Fibroblast of mammary gland (primary cell): ENCODE measurements at places on chromosomes 4 and X.

GRCh38 chrX:83658731-83659130, 150.6 kb downstream of the POU3F4 start:
- DNase-seq, result no peak

DNA sequence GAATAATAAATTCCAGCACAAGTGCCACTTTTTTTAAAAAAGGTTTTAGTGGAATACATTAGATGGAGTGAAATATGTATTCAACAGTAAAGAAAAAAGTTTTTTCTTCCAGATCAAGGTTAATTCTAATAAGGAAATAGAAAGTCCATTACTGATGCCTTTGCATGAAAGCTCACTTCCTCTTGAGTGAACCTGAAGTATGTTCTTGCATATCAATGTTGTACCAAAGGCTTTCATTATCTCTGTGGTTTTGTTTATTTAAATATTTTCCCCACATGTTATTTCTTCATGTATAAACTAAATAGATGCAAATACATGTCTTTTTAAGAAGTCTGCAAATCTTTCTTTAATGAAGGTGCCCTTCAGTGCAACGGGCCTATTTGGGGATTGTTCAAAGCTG, 307.9 kb downstream of the C4orf33 start:
- no peak for DNase-seq

DNA sequence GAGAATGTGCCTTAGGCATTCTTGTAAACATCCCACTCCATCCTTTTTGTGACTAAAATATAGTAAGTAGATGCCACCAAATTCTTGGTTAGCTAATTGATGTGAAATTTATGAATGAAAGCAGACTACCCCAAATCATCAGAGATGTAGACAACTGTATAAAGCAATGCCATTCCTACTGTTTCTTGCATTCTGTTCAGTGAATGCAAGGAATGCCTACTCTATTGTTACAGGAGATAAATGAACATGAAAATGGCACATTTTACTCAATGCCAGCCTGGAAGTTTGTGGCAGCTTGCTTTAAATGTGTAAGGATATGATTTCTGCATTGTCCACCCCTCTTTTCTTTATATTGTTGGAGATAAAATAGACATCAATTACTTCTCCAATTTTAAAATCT, 317.9 kb downstream of the LDB2 start:
- DNase-seq, result no peak

GRCh38 chr4:1055721-1056590, 44.5 kb downstream of the FGFRL1 start:
- peak; percentile 51 for DNase-seq

GRCh38 chr4:39846120-39846519, 131.6 kb downstream of the PDS5A start:
- DNase-seq, result peak; percentile 53

- peak; percentile 42 for DNase-seq
Measured at GRCh38 chrX:151153086-151153485, 23.3 kb upstream of the GPR50 start.

DNA sequence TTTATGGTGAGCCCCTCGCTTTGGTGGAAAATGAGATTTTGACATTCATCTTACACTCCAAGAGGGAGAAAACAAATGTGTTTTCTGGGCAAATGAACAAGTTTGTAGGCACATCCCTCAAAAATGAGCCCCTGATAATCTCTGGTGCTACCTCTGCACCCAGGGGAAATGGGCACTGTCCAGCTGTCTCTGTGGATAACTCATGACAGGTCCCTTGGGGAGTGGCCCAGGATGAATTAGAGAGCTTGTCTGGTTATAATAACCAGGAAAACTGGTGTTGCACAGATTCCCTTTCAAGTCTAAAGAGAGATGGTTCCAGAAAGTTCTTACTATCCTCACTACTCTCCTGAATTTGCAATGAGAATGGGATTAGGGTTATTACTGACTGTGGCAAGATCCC, 7.5 kb downstream of the RASL11B start:
- DNase-seq, result no peak

DNA sequence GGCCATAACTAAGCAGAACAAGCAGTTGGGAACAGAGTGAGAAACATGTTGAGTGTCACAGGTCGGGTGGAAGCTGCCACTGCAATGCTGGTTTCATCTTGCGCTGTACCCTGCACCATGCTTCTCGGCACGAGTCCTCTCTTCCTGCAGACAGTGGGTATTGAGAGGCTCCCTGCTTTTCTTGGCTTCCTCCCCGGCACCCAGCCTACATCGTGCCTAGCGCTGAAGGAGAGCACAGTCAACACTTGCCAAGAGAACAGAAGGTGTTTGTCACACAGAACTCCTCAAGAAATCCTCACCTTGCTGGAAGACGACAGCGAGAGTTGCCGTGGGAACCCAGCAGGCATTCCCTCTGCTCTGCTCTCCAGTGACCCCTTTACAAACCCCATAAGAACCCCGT, 53.6 kb downstream of the EVC2 start:
- no peak for DNase-seq

- no peak for DNase-seq
Measured at GRCh38 chrX:134931550-134931949, 59.2 kb upstream of the SMIM10 start.

- no peak for DNase-seq
Measured at GRCh38 chr4:6123976-6124375, 76.4 kb downstream of the JAKMIP1 start.

DNA sequence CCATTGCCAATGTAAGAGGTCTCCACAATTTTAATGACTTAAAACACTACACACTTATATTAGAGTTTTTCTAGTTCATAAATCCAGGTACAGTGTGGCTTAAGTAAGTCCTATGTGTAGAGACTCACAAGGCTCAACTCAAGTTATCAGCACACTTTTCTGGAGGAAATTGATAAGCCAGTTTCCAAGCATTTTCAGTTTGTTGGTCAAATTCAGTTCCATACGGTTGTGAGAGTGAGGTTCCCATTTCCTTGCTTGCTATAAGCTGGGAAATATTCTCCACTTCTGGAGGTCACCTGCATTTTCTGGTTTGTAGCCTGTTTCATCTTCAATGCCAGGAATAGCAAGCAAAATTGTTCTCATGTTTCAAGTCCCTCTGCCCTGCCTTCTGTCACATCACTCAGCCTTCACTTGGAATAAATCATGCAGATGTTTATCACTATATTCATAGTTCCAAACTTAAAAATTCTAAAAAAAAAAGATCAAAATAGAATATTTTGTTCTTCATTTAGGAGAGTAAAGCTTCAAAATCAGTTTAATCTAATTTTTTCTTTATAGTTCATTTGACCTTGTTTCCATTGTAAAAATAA, 1137.5 kb upstream of the INTU start:
- no peak for DNase-seq

DNA sequence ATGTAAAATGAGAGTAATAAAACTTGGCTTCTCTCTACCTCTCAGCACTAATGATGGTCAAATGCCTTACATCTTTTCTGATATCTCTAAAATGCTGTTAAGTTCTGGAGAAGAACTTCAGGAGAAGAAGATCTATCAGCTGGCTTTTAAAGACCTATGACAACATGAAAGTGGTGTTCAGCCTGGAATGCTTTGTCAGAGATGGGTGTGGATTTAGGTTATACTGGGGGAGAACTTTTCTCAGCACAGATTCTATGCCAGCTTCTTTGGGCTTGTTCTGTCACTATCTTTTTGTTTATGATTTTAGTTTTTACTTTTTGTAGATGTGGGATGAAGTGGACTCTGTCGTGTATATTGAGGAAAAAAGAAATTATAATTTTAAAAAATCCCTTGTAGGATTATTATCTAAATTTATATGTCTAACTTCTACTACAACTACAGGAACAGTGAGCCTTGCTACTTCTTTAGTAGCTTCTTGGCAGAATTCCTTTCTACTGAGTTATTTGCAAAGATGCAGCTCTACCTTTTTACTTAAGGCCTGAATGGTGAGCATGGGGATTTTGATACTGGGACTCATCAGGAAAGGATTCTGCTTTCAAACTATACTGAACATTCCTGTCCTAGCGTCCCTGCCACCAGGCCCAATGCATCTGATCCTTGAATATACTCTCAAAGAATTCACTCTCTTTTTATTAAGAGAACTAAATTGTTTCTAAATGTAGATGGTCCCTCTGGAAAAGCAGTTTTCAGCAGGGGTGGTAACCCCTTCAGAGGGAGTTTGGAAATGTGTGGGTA, 19.6 kb downstream of the CYP2U1 start:
- no peak for DNase-seq

DNA sequence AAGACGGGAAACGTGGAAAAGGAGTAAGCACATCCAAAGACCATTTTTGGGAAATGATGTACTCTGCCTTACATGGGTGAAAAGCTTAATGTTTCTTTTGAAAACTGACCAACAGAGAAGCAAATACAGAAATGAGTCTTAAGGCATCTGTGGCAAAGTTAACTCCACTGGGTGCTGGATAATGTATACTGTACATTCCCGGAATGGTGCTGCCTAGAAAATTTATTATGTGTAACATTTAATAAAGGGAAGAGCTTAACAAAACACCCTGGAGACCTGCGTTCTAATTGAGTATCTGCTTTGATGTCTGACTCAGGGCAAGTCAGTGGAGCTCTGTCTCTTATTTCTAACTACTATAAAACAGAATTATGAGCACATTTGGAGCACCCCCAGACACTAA, 230.2 kb downstream of the MID1 start:
- DNase-seq, result no peak

- DNase-seq, result no peak
Measured at GRCh38 chr4:133186845-133187244, 37.8 kb downstream of the PCDH10 start.

DNA sequence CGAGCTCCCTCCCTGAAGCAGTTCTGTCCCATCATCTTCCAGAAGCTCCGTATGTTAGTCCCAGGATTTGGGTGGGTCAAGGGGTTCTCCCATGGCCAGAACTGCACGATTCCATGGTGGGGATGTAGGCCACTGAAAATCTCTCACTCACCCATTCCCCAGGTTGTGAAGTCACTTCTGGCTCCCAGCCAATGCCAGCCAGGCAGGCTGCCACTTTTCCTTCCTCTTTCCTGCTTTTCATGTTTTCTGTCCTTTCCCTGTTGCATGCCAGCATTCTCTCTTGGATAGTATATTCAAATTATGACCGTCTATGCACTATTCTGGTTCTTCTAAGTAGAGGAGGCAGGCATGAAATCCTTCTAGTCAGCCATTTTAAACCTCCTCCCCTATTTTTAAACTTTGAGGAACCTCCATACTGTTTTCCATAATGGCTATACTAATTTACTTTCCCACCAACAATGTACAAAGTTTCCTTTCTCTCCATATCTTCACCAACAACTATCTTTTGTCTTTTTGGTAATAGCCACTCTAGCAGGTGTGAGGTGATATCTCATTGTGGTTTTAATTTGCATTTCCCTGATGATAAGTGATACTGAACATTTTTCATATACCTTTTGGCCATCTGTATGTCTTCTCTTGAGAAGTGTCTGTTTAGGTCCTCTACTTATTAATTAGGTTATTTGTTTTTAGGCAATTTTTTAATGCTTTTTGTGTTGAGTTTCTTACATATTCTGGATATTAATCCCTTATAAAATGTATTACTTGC, 182.1 kb upstream of the TET2 start:
- DNase-seq, result no peak

DNA sequence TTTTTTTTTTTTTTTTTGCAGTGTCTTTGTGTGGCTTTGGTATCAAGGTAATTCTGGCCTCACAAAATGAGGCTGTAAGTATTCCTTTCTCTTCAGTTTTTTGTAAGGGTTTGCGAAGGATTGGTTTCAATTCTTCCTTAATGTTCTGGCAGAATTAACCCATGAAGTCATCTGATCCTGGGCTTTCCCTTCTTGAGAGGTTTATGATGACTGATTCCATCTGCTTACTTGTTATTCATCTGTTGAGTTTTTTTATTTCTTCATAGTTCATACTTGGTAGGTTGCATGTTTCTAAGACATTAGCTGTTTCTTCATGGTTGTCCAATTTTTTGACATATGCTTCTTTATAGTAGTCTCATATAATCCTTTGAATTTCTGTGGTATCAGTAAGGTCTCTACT, 181.4 kb upstream of the PDE5A start:
- DNase-seq, result no peak

GRCh38 chrX:150775569-150776350, 82.6 kb downstream of the MTMR1 start:
- DNase-seq, result no peak

DNA sequence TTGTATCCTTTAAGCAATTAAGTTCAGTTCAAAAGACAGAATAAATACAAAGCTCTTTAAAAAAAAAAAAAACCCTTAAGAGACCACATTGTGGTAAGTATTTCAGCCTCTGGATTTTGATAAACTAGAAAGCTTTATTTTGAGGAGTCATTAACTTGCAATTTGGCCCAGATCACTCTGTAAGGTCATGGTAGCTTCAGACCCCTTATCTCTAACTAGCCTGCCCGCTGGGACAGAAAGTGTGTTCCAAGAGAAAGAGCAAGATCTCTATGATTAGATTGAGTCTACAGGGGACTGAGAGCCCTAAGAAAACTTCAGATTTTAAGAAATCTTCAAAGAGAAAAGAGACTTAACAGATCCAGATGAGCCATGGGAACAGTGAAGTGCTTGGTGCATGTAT, 45.6 kb downstream of the GALNT7 start:
- DNase-seq, result no peak

DNA sequence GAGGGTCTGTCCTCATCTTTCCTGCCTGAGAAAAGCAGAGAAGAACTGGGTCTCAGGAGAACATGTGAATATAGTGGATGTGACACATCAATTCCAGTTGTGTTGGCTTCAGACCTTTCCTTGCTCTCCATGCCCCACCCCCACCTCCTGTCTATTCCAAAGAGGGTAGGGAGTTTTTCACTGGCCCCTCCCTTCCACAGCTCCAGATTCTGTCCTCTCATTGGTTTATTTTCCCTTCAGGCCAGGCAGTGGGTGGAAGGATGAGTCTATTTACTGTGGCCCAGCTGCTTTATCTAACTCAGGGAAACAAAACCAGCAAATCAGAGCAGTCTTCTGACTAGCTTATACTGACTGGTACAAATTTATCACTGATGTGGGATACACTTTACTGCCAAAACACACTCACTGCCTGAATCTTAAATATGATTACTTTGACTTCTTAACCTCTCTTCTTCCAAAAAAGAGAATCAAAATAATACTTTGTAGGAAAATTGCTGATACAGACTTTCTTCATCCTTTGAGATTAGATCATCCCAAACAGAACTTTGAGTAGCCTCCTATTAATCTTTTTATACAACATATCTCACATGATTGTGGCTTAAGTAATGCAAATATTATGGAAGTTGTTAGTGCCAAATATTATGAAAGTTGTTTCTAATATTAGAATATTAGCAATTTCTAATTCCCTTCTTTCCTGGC, 221.2 kb downstream of the MID1 start:
- DNase-seq, result peak; percentile 8

- no peak for DNase-seq
Measured at GRCh38 chrX:41960142-41960541, 36.8 kb upstream of the CASK start.

- peak; percentile 56 for DNase-seq
Measured at GRCh38 chr4:55458164-55458563, 62.4 kb downstream of the TMEM165 start.

- DNase-seq, result peak; percentile 58
Measured at GRCh38 chrX:23900220-23900797, 7.4 kb downstream of the APOO start.

DNA sequence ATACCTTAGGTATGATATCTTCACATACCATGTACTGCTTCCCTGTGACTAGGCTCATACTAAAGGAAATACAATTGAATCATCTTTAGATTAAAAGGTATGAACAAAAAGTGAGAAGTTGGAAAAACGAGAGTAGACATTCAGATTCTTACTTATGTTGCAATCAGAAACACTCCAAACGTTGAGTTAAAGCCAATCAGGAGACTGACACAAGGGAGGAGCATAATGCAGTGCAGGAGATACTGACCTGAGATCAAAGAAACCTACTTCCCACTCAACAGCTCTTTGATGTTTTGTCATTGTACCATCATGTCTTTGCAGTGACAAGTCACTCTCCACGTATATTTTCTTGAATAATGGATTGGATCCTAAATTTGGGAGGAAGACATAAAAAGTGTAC, 8.9 kb upstream of the PCDH18 start:
- no peak for DNase-seq
